Central memory CD4-positive, alpha-beta T cell (primary cell): ENCODE measurements at places on chromosomes 2 and 18.

DNA sequence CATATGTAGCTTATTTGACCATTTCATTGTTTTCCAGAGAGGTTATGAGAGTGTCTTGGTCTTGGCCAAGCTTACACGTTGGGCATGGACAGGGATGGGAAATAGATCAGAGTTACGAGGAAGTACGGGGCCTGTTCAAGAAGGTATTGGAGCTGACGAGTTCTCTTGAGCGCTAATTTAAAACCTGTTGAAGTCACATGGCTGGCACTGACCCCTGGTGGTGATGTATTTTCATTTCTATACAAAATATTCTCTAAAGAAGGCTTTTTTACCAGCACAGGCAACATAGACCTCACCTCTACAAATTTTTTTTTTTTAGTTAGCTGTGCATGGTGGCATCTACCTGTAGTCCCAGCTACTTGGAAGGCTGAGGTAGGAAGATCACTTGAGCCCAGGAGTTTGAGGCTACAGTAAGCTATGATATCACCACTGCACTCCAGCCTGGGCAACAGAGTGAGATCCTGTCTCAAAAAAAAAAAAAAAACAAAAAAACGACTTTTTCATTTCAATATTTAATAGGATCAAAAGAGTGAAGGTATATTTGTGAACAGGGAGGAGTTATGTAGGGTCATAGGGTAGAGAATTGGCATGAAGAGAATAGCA, 19.6 kb downstream of the UGP2 start:
- DNase-seq = peak; percentile 66

DNA sequence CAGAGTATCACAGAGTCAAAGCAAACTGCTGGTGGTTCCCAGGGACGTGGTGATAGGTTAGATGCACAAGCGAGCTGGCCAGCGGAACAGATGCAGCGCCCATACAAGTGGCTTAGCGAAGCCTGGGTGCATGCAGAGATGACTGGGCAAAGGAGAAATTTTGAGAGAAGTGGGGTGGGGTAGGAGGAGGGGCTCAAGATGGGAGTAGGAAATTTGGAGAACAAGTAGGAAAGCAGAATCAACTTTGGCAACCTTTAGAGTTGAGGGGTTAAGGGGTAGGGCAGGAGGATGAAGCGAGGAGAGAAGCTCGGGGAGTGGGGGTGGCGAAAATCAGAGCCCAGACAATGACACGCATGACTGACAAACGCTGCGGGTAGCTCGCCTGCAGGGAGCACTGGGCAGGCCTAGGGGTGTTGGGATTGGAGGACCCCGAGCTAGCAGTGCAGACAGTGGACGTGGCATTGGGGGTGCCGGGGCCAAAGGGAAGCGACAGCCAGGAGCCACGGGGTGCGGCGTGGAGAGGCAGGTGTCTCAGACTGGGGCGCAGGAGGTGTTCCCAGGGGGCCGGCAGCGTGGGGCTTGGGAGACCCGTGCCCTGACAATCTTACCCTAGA, 431 bp downstream of the FAM98A start:
- no peak for DNase-seq

- no peak for DNase-seq
These were observed 54.4 kb downstream of the CCDC88A start for GRCh38 chr2:55365303-55365702.

- DNase-seq = no peak
These were observed 155.8 kb downstream of the ALPK2 start for GRCh38 chr18:58473071-58473470.

- no peak for DNase-seq
These were observed 24.4 kb upstream of the GAREM2 start for GRCh38 chr2:26148501-26148900.
